ENCODE measurements at places on chromosomes 1 and 21. TPM values are rescaled to one million over a fixed set of nuclear protein-coding genes. Genes with fewer than 3 reads are reported as not detected.

- no peak for DNase-seq
Measured at GRCh38 chr1:41429641-41430035, 54.8 kb downstream of the EDN2 start.

- DNase-seq, result no peak
Measured at GRCh38 chr1:173900427-173900826, 16.7 kb downstream of the SERPINC1 start.

GRCh38 chr1:28144203-28145135 lies 32.0 kb downstream of the PTAFR start:
- DNase-seq, result no peak

OR6N1 gene
- not detected for total RNA-seq

SPATC1L gene
- 5.1 TPM for total RNA-seq

FMO1 gene
- not detected for total RNA-seq

- DNase-seq, result no peak
Measured at GRCh38 chr1:220458936-220459335, 69.0 kb upstream of the MARK1 start.

IQGAP3 gene
- 31.5 TPM for total RNA-seq

- DNase-seq, result no peak
Measured at GRCh38 chr1:34538481-34538880, 216.4 kb upstream of the GJB5 start.

VHLL gene
- 0.34 TPM for total RNA-seq

C2CD2 gene
- total RNA-seq, result 15.3 TPM

SLFNL1 gene
- total RNA-seq, result 0.19 TPM

All from neural progenitor cell (in vitro differentiated cells).